ENCODE measurements at places on chromosomes 16 and 17.

- no peak for DNase-seq
Measured at GRCh38 chr16:3819746-3820724, 60.5 kb downstream of the CREBBP start.

GRCh38 chr17:79192503-79193351 is 118.1 kb downstream of the ENGASE start:
- no peak for DNase-seq

- no peak for DNase-seq
Measured at GRCh38 chr17:30429155-30429554, 48.1 kb upstream of the GOSR1 start.

DNA sequence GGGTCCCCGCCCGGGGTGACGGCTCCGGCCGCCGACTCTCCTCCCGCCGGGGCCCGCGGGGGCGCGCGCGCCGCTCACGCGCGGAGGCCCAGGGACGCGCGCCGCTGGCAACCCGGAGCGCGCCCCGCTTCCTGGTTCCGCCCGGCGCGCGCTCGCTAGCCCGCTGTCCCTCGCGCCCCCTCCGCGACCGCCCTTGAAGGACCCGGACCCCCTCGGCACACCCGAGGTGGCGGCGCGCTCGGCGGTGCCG is at the start of gene STAT5B:
STAT5B (minus strand) TSS at position 33 of the 250 bp plus-strand sequence. CDS start 44,264 bp downstream, outside the sequence.
- DNase-seq: peak; percentile 40

DNA sequence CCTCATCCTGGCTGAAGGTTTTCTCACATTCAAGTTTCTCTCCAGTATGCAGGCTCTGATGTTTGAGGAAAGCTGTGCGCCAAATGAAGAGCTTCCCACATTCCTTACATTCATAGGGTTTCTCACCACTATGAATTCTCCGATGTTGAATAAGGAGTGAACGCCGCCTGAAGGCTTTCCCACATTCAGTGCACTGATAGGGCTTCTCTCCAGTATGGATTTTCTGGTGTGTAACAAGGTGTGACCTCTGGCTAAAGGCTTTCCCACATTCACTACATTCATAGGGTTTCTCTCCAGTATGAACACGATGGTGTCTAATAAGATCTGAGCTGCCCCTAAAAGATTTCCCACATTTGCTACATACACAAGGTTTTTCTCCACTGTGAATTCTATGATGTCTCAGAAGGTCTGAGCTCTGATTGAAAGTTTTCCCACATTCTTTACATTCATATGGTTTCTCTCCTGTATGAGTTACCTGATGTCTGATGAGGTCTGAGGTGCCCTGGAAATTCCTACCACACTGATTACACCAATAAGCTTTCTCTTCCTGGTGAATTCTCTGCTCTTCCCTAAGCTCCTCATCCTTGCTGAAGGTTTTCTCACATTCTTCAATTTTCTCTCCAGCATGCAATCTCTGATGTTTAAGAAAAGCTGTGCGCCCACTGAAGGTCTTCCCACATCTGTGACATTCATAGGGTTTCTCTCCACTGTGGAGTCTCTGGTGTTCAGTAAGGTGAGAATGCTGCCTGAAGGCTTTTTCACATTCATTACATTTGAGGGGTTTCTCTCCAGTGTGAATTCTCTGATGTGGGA is 8.9 kb downstream of the ZNF594 start:
- no peak for DNase-seq

GRCh38 chr16:85659805-85660511 is 28.8 kb downstream of the GINS2 start:
- no peak for DNase-seq

GRCh38 chr17:7216242-7217112 is 3.2 kb downstream of the DLG4 start:
- no peak for DNase-seq

DNA sequence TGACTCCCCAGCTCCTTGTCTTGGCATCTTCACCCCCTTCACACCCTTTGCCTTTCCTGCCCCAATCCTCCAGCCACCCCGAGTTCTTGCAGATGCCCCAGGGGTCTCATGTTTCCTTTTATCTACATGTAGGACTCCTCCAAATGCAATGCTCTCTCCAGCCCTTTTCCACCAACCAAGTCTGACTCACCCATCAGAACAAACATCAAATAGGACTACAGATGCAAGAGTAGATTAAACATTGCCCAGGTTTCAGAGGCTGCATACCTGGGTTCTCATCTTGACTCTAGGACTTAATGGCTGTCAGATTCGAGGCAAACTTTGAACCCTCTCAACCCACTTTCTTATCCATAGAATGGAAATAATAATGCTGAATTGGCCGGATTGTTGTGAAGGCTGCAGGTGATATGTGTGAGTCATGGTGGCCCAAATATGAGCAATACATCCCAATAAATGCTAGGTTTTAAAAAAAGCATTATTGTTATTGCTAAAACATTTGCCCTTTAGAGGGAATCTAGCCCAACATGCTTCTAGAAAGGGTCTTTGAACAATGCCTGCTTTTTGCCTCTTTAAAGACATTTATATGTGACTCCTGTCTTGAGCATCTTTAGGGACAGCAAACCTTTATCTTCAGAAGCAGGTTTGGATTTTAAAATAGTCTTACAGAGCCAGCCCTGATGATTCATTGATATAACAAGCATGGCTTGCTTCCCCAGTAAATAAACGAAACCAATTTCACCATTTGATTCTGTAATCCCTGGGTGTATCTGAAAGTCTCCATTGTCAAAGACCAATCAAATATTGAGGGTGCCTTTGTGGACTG is 310.1 kb downstream of the FOXL1 start:
- no peak for DNase-seq

DNA sequence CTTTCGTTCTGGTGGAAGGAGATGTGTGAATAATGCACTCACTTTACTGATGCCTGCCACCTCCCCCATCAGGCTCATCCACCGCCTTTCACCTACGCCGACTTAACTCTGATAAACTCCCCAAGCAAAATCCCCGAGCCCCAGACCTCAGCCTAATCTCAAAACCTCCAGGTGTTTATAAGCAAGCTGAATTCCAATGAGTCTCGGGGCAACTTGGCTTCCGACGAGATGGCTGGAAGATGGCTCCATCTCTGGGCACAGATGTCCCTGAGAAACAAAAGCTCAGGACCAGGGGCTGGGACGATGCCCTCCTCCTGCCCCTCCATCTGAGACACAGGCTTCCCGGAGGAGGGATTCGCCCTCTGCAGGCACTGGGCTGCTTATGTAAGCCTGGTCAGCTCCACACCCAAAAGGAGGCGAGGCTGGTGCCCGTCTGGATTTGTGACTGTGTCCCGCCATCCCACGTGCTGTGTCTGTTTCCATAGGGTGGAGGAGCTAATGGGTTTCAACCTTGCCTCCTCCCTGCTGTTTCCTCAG is 386.4 kb upstream of the TNRC6C start:
- no peak for DNase-seq

GRCh38 chr16:2686912-2687507 is 4.7 kb downstream of the KCTD5 start:
- DNase-seq: peak; percentile 45

GRCh38 chr17:69555056-69555455 is 140.6 kb downstream of the MAP2K6 start:
- no peak for DNase-seq

DNA sequence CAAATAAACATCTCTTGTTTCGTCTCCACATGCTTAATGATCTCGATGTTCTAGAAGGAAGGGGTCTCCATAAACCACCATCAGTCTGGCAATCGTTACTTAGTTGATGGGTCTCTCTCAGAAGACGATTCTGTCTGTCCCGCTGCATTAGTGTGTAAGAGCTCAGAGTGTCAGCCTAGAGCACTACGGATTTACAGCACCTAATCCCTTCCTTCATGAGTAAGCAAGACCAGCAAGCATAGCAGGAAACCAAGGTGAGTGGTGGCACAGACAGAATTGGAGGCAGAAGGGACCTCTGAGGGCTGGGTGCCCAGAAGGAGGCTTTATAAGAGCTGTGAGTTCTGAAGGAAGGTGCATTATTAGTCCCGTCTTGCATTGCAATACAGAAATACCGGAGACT is 440.1 kb downstream of the RBFOX1 start:
- no peak for DNase-seq

DNA sequence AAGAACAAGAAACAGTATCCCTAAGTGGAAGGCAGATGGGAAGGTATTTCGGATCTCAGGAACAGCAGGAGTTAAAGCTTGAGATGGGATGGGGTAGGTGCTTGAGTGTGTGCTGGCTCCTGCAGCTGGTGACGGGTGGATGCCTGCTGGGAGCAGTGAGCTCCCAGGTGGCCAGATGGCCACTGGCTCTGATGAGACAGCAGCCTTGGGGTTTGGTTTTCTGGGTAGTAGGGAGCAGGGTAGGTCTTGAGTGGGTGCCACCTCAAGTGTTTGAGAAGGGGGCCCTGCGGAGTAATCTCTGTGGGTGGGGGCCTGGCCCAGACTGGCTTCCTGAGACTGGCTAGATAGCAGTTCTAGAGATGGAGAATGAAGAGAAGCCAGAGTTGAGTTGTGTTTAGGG is 10.3 kb downstream of the EPN2 start:
- DNase-seq: no peak

DNA sequence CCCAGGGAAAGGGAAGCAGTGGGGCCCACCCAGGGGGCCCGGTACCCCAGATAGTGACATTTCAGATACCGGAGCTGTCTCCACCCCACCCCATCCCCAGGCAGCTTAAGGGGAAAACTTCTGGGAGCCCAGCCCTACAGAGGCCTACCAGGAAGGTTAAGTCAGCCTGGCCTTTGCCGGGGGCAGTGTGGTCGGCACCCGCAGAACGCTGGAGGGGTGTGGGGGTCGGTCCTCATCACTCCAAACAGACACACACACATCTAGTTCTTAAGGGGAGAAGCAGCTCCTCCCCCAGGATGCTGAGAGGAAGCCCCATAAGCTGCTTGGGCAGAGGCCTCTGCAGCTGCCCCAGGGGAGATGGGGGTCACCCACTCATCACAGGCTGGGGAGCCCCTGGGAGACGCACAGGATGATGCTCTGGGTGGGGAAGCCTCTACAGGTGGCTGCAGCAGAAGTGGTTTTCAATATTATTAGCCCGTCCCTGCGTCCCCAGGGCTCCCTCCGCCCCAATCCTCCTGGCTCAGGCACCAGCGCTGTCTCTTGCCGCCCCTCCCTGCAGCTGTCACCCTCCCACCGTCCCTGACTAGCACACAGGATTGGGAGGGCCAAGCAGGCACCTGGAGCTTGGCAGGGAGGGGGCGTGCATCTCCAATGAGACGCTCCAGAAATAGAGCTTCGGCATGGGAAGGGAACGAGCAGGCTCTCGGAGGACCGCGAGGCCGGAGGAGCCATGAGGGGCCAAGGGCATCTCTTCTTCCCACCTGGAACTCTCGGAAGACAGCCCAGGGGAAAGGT is 1.4 kb upstream of the ABR start:
- peak; percentile 59 for DNase-seq

DNA sequence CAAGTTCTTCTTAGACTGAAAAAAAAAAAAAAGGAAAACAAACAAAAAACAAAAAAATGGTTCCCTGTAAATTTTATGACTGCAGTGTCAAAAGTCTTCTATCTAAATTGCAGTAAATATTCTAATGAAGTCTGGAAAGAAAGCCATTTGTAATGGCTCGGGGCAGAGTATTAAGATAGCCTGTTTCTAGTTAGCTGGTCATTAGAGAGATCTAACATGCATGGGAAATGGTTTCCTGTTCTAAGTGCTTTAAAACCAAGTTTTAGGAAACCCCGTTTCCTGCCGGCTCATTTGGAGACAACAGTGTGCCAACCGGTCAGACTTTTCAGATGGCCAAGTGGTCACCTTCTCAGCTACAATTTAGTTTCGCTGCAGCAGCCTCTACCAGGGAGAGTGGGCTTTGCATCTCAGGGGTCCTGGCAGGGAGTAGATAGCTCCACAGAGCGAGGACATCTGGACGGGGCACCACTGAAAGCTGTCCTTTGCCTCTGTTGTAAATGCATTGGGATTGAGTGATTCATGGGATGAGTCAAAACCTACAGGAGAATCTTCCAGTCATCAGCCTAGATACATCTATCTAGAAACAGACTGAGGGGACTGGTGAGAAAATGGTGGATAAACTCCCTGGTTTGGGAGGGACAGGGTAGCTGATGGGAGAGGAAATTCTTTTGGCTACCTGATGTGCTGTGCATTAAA is 473.2 kb upstream of the SALL1 start:
- no peak for DNase-seq

- DNase-seq: no peak
Measured at GRCh38 chr17:2292100-2292499, 11.5 kb downstream of the SMG6 start.

DNA sequence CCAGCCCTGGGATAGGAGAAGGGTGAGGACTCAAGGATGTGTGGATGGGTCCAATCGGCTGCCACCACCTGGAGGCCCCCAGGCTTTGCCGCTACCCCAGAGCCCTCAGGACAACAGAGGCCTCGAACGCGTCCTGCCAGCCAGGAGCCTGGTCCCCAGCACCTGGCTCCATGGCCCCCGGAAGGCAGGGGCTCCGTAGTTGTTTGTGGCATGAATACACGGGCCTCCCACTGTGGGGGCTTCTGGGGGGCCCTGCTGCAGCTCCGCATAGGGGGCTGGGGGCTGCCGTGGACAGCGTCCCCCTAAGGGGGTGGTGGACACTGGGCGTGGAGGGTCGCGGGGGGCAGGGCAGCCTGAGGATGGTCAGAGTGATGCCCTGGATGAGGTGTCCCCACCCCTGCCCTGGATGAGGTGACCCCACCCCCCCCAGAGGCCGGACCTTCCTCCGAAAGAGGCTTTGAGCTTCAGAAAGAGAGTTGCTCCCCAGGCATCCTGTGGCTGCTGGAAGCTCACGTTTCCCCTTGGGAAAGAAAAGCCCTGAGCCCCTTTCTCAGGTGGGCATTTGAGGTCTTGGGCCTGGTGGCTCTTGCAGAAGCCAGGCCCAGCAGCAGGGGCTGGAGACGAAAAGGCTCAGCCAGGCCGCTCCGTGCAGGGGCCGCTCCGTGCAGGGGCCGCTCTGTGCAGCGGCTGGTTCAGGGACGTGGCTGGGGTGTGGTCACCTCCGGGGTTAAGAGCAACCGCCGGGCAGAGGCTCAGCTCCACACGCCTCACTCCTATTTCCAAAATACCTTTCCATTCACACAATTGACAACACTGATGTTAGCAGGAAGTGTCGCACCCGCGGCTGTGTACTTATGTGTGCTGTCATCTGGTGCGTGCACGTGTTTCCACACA is 40.3 kb upstream of the GNG13 start:
- no peak for DNase-seq

- DNase-seq: peak; percentile 66
Measured at GRCh38 chr17:76554131-76554530, 14.3 kb downstream of the PRCD start.

- no peak for DNase-seq
Measured at GRCh38 chr16:19406891-19407491, 10.7 kb upstream of the TMC5 start.

GRCh38 chr17:1920948-1921351 is 91.1 kb downstream of the RPA1 start:
- DNase-seq: no peak

- DNase-seq: no peak
Measured at GRCh38 chr17:50677851-50678375, 29.8 kb downstream of the ANKRD40 start.

- DNase-seq: no peak
Measured at GRCh38 chr16:81552743-81553079, 108.1 kb downstream of the CMIP start.

Measured in nucleus accumbens (tissue), 56 donors.